Astrocyte of the spinal cord (primary cell): ENCODE measurements at places on chromosomes 1 and 21.

DNA sequence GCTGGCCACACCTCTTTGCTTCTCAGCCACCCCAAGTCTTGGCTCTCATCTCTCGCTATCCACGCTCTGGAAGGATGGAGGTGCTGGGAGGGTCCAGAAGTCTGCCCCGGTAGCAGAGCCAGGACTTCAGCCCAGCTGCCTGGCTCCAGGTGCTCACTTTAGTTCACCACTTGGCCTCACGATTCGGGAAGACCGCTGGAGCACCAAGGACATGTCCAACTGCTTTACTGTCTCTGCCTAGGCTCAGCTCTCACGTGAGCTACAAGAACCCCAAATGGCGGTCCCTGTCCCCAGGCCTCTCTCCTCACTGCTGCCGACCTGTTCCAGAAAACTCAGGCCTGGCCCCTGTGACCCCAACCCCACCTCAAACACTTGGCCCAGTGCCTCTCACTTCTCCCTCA lies 3.4 kb downstream of the TRIM11 start:
- no peak for DNase-seq

- no peak for DNase-seq
These were observed 29.2 kb upstream of the WNT4 start for GRCh38 chr1:22171951-22172715.

- peak; percentile 3 for DNase-seq
These were observed 92.1 kb downstream of the SYF2 start for GRCh38 chr1:25140073-25140797.

- DNase-seq = no peak
These were observed 146.5 kb downstream of the PDE4B start for GRCh38 chr1:65939191-65939590.

GRCh38 chr1:17829579-17829978 lies 74.4 kb downstream of the ACTL8 start:
- DNase-seq = no peak

DNA sequence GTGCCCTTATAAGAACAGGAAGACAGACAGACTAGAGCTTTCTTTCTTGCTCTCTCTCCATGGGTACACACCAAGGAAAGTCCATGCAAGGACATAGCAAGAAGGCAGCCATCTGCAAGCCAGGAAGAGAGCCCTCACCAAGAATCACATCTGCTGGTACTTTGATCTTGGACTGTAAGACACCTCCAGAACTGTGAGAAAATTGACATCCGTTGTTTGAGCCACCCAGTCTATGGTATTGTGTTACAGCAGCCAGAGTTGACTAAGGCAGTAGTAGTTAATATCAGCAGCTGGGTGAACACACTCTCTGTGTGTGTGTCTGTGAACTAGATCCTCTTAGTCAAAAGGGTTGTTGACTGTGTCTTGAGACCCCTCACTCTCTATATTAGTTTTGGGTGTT lies 53.8 kb upstream of the PPP2R5A start:
- DNase-seq = no peak

GRCh38 chr1:32045772-32046171 lies 27.0 kb upstream of the TMEM39B start:
- DNase-seq = no peak

GRCh38 chr1:82486969-82487368 lies 686.2 kb downstream of the ADGRL2 start:
- no peak for DNase-seq
